ENCODE measurements at places on chromosomes 7 and 10.

DNA sequence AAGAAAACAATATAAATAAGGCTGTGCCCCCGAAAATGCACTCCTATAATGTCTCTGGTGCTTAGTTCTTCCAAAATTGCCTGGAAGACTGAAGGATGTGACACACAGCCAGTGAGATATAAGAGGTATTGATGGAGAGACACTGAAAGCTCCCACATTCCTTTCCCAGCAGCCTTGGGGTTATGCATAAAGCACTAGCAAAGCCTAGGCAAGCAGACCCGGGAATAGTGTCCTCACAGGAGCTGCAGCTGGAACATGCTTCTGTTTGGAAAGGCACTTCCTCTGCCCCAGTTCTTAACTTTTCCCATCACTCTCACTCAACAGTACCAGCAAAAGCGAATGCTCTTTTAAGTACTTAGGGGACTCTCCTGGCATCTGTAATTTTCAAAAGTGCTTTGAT is 178.0 kb downstream of the AMPH start:
- no peak for DNase-seq

DNA sequence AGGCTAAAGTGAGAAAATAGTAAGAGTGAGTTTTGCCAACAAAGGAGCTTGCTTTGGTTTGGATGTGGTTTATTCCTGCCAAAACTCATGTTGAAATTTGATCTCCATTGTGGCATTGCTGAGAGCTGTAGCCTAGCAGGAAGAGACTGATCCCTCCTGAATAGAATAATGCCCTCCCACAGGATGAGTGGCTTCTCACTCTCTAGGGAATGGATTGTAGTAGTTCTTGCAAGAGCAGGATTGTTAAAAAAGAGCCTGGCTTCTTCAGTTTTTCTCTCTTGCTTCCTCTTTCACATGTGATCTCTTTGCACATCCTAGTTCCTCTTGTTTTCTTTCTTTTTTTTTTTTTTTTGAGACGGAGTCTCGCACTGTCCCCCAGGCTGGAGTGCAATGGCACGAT is 34.4 kb downstream of the ASAH2 start:
- DNase-seq, result no peak

DNA sequence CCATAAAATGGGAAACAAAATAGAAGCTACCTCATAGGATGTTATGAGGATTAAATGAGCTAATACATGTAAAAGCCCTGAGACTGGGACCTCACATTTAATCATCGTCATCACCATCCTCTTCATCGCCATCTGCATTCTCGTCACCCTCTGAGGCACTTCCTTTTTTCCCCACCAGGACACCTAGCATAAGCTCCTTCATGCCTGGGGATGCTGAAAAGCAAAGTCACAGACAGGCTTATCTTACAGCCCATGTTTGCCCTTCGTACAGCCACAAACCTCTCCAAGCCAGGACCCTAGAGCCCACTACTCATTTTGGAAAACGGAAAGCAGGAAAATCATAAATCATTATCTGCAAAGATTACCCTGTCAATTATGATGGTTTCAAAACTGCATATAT is 249.6 kb downstream of the GPAM start:
- no peak for DNase-seq

DNA sequence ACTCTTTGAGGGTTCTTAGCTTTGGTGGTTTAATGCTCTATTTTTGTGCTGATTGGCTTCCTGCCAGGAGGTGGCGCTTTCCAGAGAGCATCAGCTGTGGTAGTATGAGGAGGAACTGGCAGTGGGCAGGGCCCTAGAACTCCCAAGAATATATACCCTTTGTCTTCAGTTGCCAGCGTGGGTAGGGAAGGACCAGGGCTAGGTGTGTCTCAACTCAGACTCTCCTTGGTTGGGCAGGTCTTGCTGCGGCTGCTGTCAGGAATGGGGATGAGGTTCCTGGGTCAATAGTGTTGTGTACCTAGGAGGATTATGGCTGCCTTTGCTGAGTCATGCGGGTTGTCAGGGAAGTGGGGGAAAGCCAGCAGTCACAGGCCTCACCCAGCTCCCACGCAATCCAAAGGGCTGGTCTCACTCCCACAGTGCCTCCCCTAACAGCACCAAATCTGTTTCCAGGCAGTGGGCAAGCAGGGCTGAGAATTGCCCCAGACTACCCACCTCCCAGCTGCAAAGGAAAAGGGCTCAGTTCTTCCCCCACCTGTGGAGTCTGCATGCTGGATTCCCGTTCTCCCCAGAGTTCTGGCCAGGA is 191.5 kb downstream of the PHTF2 start:
- no peak for DNase-seq

DNA sequence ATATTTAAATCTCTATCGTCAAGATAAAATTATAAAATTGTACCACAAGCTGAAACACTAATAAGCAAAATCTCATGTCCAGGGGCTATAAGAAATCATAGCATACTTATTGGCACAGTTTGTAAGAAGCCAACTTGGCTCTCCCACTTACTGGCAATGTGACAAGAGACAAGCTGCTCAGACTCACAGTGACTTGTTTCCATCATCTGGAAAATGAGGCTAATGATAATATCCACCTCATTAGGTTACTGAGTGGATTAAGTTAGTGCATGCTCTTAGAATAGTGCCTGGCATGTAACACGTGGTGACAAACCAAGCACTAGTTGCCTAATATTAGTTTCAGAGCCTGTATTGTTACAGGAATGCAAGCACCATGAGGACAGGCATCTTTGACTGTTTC is 234.4 kb downstream of the GLI3 start:
- no peak for DNase-seq

- DNase-seq, result no peak
These were observed 40.9 kb downstream of the CALML5 start for GRCh38 chr10:5458425-5458824.

- no peak for DNase-seq
These were observed 20.3 kb upstream of the MYH16 start for GRCh38 chr7:99252166-99252895.

- no peak for DNase-seq
These were observed 104.9 kb downstream of the SPDYE5 start for GRCh38 chr7:75596727-75597614.

- no peak for DNase-seq
These were observed 10.7 kb downstream of the SPAM1 start for GRCh38 chr7:123935436-123936381.

- DNase-seq, result no peak
These were observed 91.8 kb downstream of the LARP4B start for GRCh38 chr10:839550-840205.

- DNase-seq, result no peak
These were observed 6.5 kb downstream of the C10orf95 start for GRCh38 chr10:102444851-102445250.

GRCh38 chr10:971150-971542 is 17.1 kb upstream of the GTPBP4 start:
- DNase-seq, result no peak

- no peak for DNase-seq
These were observed 22.3 kb downstream of the BRAF start for GRCh38 chr7:140902303-140902953.
